ENCODE measurements at places on chromosomes 12 and 14.

- DNase-seq, result no peak
These were observed 57.5 kb downstream of the ARHGAP5 start for GRCh38 chr14:32134448-32135097.

GRCh38 chr12:48627556-48627955, 54.5 kb downstream of the KANSL2 start:
- DNase-seq, result no peak

GRCh38 chr12:104886418-104887401, 71.4 kb downstream of the SLC41A2 start:
- DNase-seq, result peak; percentile 26

DNA sequence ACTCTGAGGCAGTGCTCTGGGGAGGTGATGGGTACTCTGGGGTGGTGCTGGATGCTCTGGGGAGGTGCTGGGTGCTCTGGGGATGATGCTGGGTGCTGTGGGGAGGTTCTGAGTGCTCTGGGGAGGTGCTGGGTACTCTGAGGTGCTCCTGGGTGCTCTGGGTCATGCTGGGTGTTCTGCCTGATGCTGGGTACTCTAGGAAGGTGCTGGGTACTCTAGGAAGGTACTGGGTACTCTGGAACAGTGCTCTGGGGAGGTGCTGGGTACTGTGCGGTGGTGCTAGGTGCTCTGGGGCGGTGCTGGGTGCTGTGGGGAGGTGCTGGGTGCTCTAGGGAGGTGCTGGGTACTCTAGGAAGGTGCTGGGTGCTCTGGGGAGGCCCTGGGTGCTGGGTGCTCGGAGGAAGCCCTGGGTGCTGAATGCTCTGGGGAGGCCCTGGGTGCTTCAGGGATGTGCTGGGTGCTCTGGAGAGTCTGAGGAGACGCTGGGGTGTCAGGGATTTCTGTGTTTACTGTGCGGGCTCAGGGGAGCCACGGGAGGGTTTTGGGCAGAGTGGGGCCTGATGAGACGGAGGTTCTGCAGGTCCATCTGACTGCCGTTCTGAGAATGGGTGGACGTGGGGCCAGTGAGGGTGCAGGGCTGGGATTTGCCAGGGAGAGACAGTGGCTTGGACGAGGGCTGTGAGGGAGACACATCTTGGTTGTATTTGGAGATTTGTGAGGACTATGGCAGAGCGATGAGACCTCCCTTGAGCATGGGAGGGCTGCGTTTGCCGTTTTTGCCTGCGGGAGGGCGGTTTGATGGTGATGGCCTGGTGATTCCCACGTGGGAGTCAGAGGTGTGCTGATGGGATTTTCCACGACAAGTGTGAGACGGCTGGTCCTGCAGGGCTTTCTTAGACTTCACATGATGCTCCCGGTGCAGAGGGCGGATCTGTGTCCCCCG, 30.0 kb downstream of the MMP17 start:
- no peak for DNase-seq

- peak; percentile 89 for DNase-seq
These were observed 156.6 kb downstream of the DAD1 start for GRCh38 chr14:22432348-22432976.

- DNase-seq, result no peak
These were observed 136.2 kb downstream of the MYRFL start for GRCh38 chr12:69961246-69961645.

DNA sequence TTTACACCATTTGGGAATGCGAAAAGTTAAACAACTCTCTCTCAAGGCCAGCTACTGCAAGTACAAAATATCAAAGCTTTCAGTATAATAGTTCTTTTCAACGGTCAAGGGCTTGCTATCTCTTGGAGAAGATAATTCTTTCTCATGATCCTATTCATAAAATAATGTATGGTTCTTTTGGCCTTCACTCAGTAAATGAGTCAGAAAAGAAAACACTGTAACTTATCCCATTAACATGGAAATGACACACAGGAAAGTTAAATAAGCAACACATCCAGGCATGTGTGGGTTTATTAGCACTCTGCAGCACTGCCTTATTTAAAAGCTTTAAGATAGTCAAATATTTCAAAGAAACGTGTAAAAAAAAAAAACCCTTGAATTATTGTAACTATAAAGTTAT, 36.9 kb downstream of the ZFC3H1 start:
- DNase-seq, result no peak

DNA sequence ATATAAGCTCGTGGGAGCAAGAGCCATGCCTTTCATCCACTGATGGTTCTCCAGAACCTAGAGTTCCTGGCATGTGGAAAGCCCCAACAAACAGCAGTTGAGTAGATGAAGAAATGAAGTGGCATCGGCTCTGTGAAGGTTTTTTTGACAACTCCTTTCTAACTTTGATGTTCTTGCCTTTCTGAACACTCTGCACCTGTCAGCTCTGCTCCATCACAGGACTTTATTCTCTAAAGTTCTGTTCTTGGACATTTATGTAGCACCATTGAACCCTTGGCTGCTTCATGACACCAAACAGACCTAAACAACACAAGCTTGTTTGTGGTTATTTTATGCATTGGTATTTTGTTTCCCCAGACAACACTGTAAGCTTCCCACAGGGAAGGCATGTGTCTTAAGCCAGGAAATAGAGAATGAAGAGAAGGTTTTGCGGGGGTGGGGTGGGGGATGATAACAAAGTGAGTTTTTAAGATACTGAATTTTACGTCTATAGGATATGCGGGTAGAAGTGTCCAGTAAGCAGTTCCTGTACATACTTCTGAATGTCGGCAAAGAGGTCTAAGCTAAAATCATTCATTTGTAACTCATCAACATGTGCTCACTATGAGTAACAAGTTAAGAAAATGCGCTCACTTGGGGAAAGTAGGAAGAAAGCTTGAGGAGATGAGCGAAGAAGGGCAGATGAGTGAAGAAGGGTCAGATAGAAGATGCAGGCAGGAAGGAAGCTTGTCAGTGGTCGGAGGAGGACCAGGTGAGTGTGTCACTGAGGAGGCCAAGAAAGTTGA, 146.0 kb upstream of the PLEKHG7 start:
- no peak for DNase-seq

DNA sequence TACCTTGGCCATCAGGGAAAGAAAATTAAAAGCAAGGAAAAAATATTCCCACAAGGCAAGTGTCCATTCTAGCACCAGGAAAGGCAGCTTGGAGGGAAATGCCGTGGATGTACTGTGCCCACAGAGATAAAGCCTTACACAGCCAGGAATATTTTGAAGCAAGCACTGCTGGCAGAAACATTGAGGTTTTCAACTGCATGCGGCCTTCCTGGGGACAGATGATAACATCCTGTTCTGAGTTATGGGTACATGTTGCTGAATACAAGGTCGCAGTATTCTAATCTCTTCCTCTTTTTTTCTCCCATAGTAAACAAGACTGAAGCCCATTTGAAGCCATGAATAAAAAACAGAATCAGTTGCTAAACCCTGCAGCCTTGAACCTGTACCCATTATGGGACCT, 197.1 kb downstream of the BTG1 start:
- DNase-seq, result no peak

- DNase-seq, result peak; percentile 36
These were observed 822 bp upstream of the SOX5 start for GRCh38 chr12:23950210-23950774.

GRCh38 chr14:99211410-99211809, 60.6 kb downstream of the BCL11B start:
- no peak for DNase-seq

DNA sequence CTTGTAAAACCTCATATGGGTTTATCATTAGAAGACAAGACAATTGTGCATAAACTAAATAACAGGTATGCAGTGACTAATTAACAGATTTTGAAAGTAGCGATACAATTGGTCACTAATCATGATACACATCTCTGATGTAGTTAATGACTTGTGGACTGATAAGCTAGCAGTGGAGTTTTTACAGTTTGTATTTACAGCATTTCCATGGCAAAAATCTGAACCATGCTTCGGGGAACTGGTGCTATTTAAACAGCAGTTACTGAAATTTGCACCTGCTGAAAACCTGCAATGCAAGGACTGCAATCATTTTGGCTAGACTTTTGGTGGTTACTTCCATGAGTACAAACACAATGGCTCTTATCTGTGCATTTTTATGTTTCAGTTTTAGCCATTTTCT, 471.2 kb downstream of the RERGL start:
- no peak for DNase-seq

- DNase-seq, result peak; percentile 35
These were observed 75.8 kb downstream of the C12orf50 start for GRCh38 chr12:87953256-87953860.

- no peak for DNase-seq
These were observed 4.4 kb upstream of the YY1 start for GRCh38 chr14:100234511-100234910.

DNA sequence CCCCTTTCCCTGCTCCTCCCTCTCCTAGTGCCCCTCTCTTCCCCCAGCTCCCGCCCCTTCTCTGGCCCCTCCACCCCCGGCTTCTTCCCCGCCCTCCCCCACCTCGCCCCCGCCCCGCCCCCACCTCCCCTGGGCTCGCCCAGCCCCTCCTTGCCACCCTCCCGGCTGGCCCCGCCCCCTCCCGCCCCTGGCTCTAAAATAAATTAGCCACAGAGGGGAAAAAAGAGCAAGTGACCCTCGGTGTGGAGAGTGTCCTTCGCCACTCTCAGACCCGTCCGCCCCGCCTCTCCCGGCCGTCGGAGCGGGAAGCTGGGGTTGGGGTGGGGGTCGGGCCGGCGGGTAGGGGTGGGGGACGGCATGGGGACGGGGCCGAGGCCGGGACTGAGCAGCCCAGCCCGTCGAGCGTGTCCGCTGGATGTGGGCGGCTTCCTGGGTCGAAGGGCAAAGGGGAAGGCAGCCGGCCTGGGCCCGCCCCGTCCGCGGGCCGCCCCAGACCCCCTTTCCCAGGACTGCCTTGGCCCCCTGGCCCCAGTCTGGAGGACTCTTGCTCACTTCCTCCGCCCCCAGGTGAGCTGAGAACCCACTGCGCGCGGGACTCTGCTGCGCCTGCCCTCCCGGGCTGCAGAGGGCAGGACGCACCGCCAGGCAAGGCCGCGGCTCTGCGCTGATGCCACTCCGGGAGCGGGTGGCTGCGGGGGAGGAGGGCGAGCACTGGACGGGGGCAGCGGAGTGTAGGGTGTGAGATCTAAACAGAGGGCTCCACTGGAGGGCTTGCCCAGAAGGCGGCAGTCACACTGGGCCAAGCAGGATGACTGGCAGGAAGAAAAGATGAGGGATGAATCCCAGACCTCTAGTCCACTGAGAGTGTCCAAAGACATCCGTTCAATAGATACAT, 570 bp upstream of the FIGNL2 start:
- peak; percentile 21 for DNase-seq

DNA sequence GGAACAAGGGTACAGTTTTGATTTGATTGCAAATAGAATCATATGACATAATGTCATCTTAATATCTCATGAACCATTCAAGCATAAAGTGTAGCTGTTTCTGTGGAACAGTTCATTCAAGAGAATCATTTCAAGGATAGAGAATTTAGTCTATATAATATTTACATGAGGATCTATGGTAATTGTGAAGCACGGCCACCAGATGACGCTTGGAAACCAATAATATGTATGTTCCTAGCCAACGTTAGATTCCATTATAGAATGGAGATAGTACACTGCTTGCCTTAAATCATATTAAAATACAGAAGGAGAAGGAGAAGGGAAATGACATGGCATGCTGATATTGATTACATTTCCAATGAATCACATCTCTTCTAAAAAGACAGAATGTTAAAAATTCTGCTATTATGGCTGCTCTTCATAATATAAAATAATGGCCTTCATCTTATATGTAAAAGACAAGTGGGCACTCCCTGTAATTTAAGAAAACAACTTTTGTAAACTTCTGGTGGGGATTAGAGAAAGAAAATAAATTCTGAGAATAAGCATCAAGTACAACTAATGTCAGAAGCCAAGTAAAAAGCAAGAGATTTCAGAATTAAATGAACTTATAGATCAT, 351.0 kb downstream of the NAV3 start:
- peak; percentile 32 for DNase-seq

- no peak for DNase-seq
These were observed 545.7 kb downstream of the DIO2 start for GRCh38 chr14:79665556-79665955.

- DNase-seq, result no peak
These were observed 62.3 kb upstream of the DDX11 start for GRCh38 chr12:31011336-31011735.

- DNase-seq, result no peak
These were observed 55.2 kb downstream of the CCDC92 start for GRCh38 chr12:123917337-123917850.

- DNase-seq, result peak; percentile 69
These were observed 322.7 kb downstream of the CEP128 start for GRCh38 chr14:80618751-80619329.

DNA sequence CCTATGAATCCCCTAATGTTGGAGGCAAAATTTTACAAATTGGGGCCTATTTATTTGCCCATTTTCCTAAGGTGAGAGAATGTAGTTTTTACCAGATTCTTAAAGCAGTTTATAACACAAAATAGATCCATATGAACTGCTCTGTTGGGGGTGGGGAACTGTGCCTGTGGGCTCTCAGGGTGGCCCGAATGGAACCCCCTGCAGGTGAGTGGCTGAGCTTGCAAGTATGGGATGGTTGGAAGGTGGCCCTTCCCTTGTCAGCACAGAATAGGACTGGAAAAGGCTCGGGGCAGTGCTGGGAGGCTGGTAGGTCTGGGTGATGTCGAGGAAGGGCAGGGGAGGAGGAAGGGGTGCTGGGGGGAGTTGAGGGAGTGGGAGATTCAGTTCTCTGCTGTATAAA, 4.9 kb downstream of the VSX2 start:
- DNase-seq, result no peak
